CD8-positive, alpha-beta memory T cell (primary cell): ENCODE measurements at places on chromosomes 1 and 21. TPM values are rescaled to one million over a fixed set of nuclear protein-coding genes. Genes with fewer than 3 reads are reported as not detected.

ZNF687 gene
- total RNA-seq, result 26.5 TPM

SDC3 gene
- total RNA-seq, result 0.44 TPM

COL11A1 gene
- total RNA-seq, result not detected

CHI3L1 gene
- not detected for total RNA-seq

KLF17 gene
- not detected for total RNA-seq
